KG1 (cell line): ENCODE measurements at places on chromosomes 7 and 10.

DNA sequence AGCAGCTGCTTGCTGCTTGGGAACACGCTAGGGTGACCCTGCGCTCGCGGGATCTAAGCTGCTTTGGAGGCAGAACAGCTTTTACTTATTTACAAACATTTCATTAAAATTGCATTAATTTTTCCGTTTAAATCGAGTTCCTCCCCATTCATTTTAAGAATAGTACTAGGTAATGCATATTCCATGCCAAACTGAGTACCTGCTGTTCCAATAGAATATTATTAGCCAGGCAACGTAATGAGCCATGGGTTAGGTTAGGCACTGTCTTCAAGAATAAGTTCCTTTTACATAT lies 860 bp downstream of the EXOC6 start:
- DNase-seq: no peak

DNA sequence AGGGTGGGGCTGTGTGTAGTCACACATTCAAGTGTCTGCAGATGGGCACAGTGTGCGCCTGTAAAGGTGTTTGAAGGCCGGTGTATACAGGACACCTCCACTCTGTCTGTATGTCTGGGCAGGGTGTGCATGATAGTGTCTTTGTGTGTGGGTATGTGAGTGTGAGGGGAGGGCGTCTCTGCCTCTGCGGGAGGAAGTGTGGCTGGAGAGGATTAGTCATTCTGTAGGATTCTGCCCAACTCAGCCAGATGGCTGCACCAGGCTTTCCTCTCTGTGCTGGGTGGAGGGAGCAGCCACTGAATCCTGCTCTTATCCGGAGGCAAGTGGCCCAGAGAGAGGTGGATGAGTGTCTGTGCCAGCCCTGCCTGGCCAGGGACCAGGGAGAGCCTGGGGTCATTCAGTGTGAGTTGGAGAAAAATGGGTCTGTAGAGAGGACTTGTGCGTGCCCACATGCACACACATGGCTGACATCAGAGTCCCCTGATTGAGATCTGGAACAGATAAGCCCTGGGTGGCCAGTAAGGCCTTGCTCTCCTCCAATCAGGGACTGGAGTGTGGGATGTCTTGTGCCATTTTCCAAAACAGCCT lies 1.7 kb downstream of the SFXN3 start:
- DNase-seq: peak; percentile 53

DNA sequence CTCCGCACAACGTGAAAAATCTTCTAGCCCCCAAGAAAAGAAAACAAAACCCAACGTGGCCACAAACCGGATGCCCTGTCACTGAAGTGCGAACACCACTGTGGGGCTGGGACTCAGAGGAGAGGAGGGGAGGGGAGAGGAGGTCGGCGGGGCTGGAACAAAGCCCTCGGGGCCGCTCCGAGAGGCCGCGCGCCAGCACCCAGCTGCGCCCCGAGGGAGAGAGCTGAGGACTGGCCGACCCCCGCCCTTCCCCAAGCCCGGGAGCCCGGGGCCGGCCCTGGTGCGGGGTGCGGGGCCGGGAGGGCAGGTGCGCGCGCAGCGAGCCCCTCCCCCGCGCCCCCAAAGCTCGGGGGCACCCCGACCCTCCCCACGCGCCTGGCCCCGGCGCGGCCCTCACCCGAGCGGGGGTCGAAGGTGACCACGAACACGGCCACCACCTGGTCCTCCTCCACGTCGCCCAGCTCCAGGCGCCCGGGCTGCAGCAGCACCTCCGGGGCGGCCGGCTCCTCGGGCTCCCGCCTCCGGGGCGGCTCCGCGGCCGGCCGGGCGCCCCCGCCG lies 398 bp downstream of the DENND11 start:
- DNase-seq: no peak

GRCh38 chr10:110010486-110011378 lies 2.9 kb downstream of the ADD3 start:
- no peak for DNase-seq

DNA sequence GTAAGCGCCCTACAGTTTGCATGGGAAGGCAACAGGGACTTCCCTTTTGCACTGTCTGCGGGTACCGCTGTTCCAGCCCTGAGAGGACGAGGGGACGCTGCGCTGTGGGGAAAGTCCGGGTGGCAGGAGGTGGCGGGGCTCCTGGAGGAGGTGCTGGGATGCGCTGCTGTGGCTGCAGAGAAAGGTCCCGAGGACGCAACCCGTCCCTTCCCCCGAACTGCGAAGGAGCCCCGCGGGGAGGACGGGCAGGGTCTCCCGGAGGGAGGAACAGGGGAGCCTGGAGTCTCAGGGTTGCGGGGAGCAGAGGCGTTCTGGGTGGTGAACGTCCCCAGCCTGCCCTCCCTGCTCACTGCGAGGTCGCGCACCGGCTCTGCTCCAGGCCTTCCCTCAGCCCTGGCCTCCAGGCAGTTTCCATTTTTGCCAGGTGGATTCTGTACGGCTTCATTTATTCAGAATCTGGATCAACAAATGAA lies 91.6 kb downstream of the CXCL12 start:
- DNase-seq: no peak

DNA sequence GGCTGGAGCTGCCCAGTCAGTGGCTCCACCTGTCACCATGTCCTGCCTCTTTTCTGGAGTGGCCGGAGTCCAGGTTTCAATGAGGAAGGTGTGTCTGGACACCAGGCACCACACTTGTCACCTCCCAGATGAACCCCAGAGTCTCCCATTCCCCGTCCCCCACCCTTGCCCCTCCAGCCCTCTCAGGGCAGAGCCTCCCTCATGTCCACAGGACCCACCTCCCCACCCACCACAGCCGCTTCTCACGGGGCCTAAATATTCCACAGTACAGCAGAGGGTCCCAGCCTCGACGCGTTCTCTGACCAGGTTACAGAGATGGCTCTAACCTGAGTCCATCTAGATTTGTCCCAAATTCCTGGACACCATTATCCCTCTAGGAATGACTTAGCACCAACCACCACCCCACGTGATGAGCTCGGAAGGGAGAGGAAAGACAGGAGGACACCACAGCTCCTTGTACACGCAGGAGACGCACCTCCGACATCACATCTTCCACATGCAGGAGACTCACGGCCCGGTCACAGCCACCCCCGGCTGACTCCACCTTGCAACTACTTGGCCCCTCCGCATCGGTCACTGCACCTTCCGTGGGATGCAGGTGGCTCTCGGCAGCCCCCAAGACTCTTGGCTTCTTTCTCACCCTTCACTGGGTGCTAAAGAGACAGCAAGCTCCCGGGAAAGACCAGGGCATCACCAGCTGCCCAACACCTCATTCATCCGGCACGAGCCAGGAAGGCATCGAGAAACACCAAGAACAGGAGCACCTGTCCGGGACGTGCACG lies 560.2 kb downstream of the DNAJB6 start:
- DNase-seq: no peak

DNA sequence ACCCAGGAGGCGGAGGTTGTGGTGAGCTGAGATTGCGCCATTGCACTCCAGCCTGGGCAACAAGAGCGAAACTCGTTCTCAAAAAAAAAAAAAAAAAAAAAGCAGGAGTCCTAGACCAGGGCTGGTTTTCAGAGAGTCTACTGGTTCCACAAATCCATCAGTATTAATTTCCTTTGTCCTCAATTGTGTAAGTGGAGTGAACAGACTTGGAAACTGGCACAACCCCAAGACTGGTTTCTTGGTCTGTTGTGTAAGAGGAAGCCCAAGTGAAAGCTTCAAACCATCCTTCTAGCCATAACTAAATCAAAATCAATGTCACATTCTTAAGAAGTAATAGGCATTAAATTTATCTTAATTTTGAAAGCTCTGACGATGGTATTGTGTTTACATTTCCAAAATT lies 213.6 kb downstream of the DGKI start:
- no peak for DNase-seq

DNA sequence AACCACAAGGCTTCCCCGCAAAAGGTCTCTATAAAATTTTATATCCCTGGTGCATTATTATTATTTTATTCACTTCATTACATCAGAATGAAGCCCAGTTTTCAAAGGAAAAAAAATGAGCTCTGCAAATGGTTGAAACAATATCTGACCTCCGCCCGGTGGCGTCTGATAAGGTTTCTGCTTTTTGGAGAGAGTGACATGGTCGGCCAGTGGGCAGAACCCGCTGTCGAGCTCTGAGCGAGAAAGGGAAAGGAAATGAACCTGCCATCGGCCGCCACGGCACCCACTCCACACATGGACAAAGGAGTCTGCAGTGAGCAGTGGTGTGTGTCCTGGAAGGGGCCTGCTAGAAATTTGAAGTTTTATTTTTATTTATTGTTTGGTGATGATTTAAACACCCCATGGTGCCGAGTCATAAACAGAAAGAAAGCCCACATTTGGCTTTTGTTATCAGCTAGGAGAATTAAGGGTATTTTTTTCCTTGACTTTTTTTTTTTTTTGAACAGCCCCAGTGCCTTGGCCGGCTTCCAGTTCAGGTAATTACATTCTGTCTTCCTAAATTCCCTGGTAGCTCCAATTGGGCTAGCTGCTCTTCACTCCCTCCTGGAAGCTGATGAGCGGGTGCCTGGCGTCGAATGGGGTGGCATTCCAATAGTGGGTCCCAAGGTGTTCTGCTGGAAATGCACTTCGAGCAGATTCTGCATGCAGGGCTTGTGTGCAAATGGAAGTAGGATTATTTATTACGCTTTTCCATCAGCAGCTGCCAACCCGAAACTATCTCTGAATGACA lies 149.4 kb upstream of the MKI67 start:
- no peak for DNase-seq

DNA sequence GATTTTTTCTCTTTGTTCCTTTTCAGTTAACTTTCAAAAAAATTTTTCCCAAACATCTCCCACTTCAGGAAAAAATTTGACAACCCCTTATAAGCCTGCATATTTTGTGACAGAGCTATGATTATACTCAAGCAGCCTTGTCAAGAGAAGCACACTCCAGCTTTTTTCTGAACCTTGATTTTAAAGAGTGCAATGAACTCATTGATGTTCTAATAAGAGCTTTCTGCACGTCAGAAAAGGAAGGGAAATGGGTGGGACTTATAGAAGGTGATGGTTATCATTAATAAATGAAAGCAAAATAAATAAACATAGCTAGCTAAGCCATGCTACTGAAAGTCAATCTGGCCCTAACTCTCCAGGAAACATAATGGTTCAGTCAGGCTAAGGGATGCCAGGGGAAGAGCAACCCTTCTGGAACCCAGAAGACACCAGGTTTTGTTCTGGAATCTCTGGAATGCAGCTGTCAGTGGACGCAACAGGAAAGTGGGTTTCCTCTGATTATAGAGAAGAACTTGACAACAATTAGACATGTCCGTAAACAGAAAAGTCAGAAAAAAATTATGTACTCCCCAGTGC lies 76.1 kb downstream of the NHLRC2 start:
- no peak for DNase-seq
